Mesendoderm (in vitro differentiated cells): ENCODE measurements at places on chromosomes 5 and 9.

DNA sequence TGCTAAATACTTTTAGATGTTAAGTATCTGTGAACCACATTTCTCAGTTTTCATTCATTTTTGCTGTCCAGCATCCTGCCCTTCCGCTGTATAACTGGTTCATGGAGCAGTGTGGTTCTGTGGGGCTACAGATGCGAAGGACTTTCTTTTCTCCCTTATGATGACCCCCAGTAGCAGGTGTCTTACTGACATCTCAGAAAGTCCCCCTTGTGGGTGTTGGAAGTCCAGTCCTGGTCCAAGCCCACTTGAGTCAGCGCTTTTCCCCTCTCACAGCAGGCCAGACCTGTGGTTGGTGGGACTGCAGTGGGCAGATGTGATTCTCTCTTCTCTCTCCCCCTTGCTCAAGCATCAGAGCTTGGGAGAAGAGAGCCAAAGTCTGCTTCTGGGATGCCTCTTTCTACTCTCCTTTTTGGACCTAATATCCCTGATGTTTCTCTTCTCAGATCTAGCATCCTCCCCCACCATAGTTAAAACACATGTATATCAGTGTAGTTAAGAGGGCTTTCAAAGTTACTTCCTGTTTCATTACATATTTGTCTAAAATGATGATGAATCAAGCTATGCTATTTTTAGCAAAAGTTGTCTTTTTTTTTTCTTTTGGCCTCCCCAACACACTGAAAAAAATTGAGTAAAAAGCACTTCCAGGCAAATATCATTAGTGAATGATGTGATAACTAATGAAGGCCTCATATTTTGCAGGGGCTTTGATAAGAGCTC is 119.5 kb upstream of the ZNF618 start:
- H3K4me1 ChIP-seq: peaks cover 3% of the 10 kb centered on the region
- no peak overlapping the region for H3K4me3 ChIP-seq
- H3K27me3 ChIP-seq: no peaks in the 10 kb centered on the region

GRCh38 chr9:20559231-20559890 is 62.9 kb downstream of the MLLT3 start:
- H3K4me3 ChIP-seq: no peak overlapping the region
- DNase-seq: no peak
- no peaks in the 10 kb centered on the region for H3K4me1 ChIP-seq
- no peaks in the 10 kb centered on the region for H3K27me3 ChIP-seq
- H3K27ac ChIP-seq: no peak overlapping the region
- no peaks in the 10 kb centered on the region for H3K36me3 ChIP-seq

DNA sequence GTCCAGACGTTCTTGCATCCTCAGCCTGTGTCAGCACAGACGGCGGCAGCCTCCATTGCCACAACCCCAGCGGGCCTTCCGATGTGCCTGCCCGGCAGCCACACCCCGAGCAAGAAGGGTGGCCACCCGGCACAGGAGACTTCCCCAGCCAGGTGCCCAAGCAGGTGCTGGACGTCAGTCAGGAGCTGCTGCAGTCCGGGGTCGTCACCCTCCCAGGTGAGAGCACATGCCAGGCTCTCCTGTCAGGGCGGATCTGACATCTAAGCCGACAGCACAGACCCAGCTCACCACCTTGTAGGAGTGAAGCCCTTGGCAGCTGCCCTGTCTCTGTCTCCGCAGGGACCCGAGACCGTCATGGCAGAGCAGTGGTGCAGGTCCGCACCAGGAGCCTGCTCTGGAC is 48.3 kb upstream of the LRRC14B start:
- no peaks in the 10 kb centered on the region for H3K27me3 ChIP-seq
- DNase-seq: no peak
- peaks cover 10% of the 10 kb centered on the region for H3K36me3 ChIP-seq
- H3K4me1 ChIP-seq: no peaks in the 10 kb centered on the region
- no peak overlapping the region for H3K27ac ChIP-seq

DNA sequence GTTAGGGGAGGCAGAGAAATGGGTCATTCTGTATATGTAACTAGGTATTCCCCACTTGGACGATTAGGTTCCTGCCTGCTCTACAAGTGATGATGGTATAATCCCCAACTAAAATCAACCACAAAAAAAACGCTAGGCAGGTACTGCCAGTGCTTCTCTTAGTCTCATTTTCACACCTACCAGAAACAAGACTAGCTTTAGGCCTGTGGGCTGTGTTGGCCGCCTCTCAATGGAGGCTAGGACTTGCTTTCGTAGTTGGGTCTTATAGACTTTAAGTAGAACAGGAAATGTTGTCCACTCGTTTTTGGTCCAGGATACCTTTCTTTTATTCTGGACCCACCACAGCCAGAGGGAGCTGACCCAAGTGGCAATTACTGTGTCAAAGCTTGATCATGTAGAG is 111.8 kb downstream of the UNC13B start:
- H3K27me3 ChIP-seq: no peaks in the 10 kb centered on the region
- no peak for DNase-seq
- no peak overlapping the region for H3K4me3 ChIP-seq
- no peaks in the 10 kb centered on the region for H3K36me3 ChIP-seq
- H3K4me1 ChIP-seq: no peaks in the 10 kb centered on the region
- H3K27ac ChIP-seq: no peak overlapping the region

- no peaks in the 10 kb centered on the region for H3K36me3 ChIP-seq
- H3K4me1 ChIP-seq: peaks cover 10% of the 10 kb centered on the region
- H3K27ac ChIP-seq: no peak overlapping the region
- no peak overlapping the region for H3K4me3 ChIP-seq
- H3K27me3 ChIP-seq: no peaks in the 10 kb centered on the region
- DNase-seq: no peak
Measured at GRCh38 chr5:180060192-180060591, 11.4 kb downstream of the RNF130 start.

GRCh38 chr9:130995086-130996011 is 13.6 kb upstream of the LAMC3 start:
- DNase-seq: peak; percentile 67
- no peaks in the 10 kb centered on the region for H3K36me3 ChIP-seq
- no peak overlapping the region for H3K4me3 ChIP-seq
- no peak overlapping the region for H3K27ac ChIP-seq
- H3K4me1 ChIP-seq: peaks cover 15% of the 10 kb centered on the region
- no peaks in the 10 kb centered on the region for H3K27me3 ChIP-seq

GRCh38 chr9:134036130-134036529 is 10.8 kb downstream of the BRD3OS start:
- no peaks in the 10 kb centered on the region for H3K4me1 ChIP-seq
- H3K27ac ChIP-seq: no peak overlapping the region
- DNase-seq: no peak
- H3K4me3 ChIP-seq: no peak overlapping the region
- H3K36me3 ChIP-seq: peaks cover 23% of the 10 kb centered on the region

GRCh38 chr5:5671823-5672222 is 249.3 kb downstream of the ICE1 start:
- DNase-seq: peak; percentile 8
- no peaks in the 10 kb centered on the region for H3K4me1 ChIP-seq
- no peak overlapping the region for H3K27ac ChIP-seq

- no peak for DNase-seq
- no peaks in the 10 kb centered on the region for H3K4me1 ChIP-seq
- H3K36me3 ChIP-seq: no peaks in the 10 kb centered on the region
- no peak overlapping the region for H3K4me3 ChIP-seq
- H3K27me3 ChIP-seq: no peaks in the 10 kb centered on the region
- no peak overlapping the region for H3K27ac ChIP-seq
Measured at GRCh38 chr5:135220394-135221186, 178.4 kb downstream of the MACROH2A1 start.

GRCh38 chr5:141172381-141173204 is at the start of gene PCDHB7:
Gene PCDHB7 (plus strand): TSS chr5:141172644. CDS start chr5:141172836, 192 bp downstream.
- peak; percentile 66 for DNase-seq
- no peak within 1 kb of the TSS for H3K27ac ChIP-seq
- H3K36me3 ChIP-seq: no peaks in the 10 kb centered on the region

DNA sequence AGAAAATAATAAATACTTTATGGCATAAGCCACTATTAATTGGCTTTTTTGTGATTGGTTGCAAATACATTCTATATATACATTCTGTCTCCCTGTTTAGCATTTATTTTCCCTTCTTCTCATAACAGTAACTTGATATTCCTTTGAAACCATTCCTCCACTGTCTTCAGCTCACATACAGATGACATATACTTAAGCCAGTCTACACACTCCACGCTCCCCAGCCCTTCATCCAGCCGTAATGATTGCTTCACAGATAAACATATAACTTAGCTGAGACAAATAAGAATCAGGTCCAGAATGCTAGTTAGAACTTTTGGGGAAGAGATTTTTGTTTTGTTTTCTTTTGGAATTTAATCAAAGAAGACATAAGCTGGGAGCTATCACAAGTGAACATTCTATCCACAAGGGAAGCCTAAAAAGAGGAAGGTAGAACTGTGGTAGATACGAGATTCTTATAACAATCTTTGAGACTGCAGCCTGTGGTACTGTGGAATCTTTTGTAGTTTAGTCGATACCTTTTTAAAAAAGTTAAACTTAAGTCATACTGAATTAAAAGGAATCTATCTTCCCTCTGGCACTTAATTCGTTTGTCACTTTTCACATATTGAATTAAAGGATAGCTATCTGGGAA is 365.1 kb upstream of the PRR16 start:
- H3K4me1 ChIP-seq: no peaks in the 10 kb centered on the region
- H3K4me3 ChIP-seq: no peak overlapping the region
- no peaks in the 10 kb centered on the region for H3K27me3 ChIP-seq
- H3K27ac ChIP-seq: no peak overlapping the region
- no peaks in the 10 kb centered on the region for H3K36me3 ChIP-seq

DNA sequence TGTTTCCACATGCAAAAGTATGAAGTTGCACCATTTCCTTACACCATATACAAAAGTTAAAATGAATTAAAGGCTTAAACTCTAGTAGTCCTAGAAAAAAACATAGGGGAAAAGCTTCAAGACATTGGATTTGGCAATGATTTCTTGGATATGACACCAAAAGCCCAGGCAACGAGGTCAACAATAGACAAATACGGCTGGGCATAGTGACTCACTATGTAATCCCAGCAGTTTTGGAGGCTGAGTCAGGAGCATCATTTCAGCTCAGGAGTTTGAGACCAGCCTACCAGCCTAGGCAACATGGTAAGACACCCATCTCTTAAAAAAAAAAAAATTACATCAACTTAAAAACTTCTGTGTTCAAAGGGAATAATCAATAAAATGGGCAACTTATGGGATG is 30.9 kb upstream of the SREK1 start:
- no peaks in the 10 kb centered on the region for H3K4me1 ChIP-seq
- no peak for DNase-seq
- no peaks in the 10 kb centered on the region for H3K27me3 ChIP-seq
- no peak overlapping the region for H3K27ac ChIP-seq
- no peaks in the 10 kb centered on the region for H3K36me3 ChIP-seq

- no peak overlapping the region for H3K4me3 ChIP-seq
- no peaks in the 10 kb centered on the region for H3K27me3 ChIP-seq
- H3K4me1 ChIP-seq: no peaks in the 10 kb centered on the region
- no peak for DNase-seq
Measured at GRCh38 chr9:73548201-73548600, 396.5 kb downstream of the ANXA1 start.

DNA sequence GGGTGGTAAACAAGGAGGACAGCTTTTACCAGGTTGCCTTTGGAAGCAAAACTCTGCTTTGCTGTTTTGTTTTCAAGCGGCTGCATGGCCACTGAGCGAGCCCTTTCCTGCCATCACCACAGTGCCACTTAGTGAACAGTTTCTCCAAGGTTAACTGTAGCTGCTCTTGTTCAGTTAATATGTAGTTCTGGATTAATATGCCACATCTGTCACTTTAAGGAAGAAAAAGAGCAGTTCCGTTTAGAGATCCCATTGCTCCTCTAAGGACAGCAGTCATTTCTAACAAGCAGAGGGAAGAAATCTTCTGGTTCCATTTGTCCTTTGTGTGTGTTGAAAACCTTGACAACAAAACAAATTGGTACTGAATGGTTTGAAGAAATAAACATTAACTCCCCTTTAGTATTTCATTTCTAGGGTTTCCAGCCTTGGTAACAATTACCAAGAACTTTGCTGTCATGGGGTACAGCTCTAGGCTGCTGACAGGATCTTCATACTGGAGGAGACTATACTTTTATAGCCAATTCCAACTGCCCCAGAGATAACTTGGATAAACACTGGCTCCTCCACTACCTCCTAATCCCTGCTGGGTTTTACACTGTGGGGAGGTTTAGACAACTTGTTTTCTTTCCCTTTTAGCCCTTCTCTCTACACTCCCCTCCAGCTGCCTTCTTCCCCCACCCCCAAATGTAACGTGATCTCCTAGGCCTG is 10.3 kb upstream of the ABL1 start:
- no peak overlapping the region for H3K4me3 ChIP-seq
- peak overlapping the region; percentile 42 for H3K27ac ChIP-seq
- H3K4me1 ChIP-seq: peaks cover 12% of the 10 kb centered on the region
- peak; percentile 95 for DNase-seq
- no peaks in the 10 kb centered on the region for H3K27me3 ChIP-seq
- no peaks in the 10 kb centered on the region for H3K36me3 ChIP-seq

DNA sequence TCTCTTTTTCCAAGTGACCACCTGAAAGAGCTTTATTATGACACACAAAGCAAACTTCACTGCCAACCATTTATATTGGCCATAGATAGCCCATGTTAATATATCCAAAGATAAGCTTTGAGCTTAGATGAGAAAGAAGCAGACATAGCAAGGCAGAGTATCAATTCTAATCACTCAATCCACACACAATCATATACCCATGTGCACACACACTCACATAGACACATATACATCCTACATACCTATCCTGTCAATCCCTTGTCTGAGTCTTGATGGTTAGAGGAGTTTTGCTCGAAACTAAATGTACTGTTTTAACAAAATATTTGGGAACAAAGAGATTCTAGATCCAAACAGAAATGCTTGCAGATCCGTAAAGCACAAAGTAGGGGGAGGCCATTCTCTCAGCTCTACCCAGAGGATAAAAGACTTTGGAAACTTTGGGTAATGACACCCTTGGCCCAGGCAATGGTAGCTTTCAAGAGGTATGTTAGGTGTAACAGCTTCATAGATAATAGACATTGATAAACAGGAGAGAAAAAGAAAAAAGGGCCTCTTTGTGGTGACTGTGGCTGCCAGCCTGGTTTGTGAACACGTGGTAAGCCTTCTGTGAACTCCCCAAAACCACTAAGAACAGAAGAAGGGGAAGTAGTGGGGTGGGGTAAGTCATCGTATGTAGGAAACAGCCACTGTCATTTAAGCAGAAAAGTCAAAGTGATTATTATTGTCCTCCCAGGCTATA is 121.6 kb downstream of the TLR4 start:
- H3K36me3 ChIP-seq: no peaks in the 10 kb centered on the region
- no peaks in the 10 kb centered on the region for H3K4me1 ChIP-seq
- DNase-seq: no peak
- no peak overlapping the region for H3K27ac ChIP-seq

DNA sequence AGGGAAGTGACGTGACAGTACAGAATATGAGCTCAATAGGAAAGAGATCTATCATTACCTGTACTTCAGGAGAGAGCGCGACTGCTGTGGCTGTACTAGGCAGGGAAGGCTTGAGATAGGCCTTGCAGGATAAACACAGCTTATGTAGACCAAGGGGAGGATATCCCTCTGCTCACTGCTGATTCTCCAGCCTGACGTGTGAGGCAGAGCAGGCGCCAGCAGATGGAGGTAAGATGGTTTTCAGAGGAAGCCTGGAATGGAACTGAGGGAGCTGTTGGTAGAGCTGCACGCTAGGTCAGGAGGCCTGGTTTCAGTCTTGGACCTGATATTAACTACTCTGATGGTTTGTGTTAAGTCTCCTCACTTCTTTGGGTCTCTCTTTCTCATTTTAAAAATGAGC is 291.4 kb downstream of the YTHDC2 start:
- H3K27ac ChIP-seq: no peak overlapping the region
- H3K4me3 ChIP-seq: no peak overlapping the region
- H3K4me1 ChIP-seq: no peaks in the 10 kb centered on the region
- no peaks in the 10 kb centered on the region for H3K27me3 ChIP-seq
